Neuronal stem cell (in vitro differentiated cells): ENCODE measurements at places on chromosomes 7 and 10.

GRCh38 chr7:28055161-28055544, 125.4 kb downstream of the JAZF1 start:
- no peak for DNase-seq

DNA sequence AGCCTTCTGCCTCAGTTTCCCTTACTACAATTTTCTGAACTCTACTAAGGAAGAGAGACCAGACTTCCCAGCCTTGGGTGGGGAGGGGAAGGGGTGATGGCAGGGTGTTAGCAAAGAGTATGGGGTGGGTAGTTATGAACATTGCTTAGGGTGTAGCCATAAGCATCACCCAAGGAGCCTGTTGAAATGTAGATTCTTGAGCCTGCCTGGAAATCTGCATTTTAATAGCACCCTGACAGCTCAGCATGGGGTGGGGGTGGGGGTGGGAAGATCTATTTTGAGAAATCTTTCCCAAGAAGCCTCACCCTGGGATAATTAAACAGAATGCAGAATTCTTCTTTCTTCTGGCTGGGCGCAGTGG, 164.8 kb downstream of the NRF1 start:
- DNase-seq: no peak

GRCh38 chr10:103576862-103577261, 83.4 kb downstream of the NEURL1 start:
- no peak for DNase-seq

GRCh38 chr7:144731661-144732351, 104.0 kb downstream of the TPK1 start:
- DNase-seq: no peak

DNA sequence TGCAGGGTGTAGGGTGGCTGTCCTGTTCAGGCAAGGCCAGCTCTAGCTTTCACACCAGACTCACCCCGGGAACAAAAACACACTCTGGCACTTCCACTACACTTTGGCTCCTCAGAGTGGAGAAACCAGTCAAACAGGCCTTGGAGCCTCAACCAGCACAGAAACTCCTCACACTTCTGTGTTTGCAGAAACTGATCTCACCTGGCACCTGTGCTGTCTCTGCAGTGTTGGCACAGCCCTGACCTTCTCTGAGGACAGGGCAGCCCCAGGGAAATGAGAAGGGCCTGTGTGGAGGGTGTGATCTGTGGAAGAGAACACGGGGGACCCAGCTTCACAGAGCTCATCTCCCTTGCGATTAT, 4.1 kb upstream of the CALML5 start:
- no peak for DNase-seq

- DNase-seq: no peak
Observed at GRCh38 chr10:22633106-22633505, 81.3 kb downstream of the PIP4K2A start.

DNA sequence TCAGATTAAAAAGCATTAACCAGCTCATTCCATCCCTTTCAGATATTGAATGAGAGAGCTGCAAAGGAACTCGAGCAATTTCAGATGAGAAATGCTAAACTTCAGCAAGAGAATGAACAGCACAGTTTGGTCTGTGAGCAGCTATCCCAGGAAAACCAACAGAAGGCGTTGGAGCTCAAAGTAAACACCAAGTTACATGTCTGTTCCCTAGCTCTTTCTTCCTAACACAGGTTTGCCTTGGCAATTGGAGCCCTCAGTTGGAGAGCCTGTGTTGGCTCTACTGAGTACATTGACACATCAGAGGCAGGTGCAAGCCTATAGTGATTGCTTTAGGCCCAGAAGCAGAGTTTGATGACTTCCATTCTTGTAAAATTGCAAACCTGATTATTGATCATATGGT, 14.7 kb downstream of the CFAP58 start:
- no peak for DNase-seq

GRCh38 chr7:129998446-129998845, 45.7 kb upstream of the UBE2H start:
- DNase-seq: no peak

DNA sequence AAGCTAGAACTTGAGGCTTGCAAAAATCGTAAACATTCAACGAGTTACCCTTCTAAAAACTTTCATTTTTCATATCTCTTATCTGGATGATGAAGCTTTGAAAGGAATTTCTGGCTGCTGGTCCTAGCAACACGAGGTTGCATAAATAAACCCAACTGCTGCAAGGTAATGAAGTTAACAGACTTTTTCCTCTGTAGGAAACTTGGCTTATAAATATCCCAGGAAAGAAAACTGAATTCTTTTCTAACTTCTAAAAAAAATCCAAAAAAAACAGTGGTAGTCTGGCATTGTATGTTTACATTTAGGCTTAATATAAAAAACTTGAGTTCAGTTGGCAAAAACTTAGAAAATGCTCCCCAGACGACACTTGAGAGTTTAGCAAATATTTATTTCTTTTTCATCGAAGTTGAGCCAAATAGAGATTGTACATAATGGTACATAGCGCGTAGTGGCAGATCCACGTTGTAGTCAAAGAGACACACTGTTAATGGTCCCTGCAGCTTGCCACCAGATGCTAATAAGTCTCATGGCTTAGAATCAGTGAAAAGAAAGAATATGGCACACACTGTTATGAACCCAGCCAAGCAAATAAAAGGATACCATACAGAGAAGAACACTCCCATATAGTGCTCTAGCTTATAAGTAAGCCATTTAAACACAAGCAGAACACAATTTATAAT, 200.3 kb upstream of the PCLO start:
- DNase-seq: no peak

- DNase-seq: peak; percentile 23
Observed at GRCh38 chr7:159143780-159144757, 598 bp downstream of the VIPR2 start.

DNA sequence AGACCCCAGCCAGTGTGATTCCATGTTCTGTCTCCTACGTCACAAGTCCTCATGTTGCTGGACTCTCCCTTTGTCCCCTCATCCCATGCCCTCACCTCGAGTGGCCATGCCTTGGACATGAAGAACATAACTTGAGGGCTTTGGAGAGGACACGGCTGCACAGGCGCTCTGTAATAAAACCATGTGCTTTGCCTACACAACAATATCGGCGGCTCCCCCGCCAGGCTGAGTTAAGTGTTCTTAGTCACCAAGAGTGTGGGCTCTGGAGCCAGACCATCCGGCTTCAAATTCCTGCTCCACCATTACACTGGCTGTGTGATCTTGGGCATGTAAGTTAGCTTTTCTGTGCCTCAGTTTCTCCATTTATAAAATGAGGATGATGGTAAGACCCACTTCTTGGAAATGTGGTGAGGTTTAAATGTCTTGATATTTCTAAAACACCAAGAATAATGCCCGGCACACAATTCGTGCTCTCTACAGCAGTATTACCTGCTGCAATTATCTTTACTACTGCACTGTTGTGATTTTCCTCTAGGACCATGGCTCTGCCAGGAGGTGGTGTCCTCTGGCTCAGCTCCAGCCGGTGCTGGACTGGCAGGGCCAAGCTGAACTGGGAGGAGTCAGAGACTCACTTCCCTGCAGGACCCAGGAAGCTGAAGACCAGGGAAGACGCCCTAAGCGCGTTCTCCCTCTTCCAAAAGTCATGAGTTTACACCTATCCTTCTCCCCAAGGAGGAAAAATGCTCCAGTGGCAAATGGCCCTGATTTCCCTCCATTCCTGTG, 15.7 kb downstream of the SLIT1 start:
- DNase-seq: no peak

DNA sequence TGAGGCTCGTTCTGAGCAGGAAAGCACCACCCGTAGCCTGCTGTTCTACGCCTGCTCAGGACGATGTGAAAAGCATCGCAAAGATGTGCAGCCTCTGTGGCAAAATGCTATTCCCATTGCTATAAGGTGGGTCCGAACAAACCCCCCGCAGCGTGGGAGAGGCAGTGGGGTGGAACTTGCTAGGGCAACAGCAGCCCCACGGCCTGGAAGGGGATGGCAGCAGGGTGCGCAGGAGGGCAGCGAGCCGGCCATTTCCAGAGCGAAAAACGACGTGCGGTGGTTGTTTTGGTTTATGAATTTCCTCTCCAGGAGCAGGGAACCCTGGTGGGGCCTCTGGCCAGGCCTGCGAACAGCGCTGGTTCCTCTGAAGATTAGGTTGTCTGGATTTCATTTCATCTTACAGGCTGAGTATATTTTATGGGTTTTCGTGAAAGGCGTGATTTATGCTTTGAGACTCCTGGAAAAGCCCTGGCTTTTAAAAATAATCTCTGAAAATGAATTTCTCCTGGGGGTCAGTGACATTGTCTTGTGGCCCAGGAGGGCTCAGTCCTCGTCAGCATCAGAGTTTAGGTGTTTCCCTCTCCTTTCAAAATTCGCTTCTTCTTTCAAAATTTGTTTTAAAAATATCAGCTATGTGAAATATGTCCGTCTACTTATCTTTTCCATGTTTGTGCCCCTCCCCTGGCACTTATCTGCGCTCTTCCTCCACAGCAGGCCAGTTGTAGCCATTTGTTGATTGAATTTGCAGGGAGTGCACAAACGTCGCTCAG, 42.3 kb upstream of the UBE3C start:
- DNase-seq: no peak

DNA sequence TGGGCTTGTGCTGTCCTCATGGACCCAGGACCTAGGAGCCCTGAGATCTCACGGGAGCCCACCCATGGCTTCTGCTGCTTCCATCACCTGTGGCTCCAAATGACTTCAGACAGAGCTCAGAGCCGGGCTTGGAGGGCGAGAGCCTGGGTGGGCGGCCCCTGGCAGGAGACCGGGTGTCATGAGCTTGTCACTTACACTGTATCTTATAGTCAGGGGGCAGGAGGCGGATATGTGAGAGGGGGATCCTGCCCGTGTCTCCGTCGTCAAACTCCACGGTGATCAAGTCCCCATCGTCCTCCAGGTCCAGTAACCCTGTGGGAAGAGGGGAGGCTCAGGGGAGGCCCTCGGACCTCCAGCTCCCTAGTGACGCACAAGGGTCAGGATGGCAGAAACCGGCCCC, 33.0 kb downstream of the SLC29A4 start:
- DNase-seq: no peak

DNA sequence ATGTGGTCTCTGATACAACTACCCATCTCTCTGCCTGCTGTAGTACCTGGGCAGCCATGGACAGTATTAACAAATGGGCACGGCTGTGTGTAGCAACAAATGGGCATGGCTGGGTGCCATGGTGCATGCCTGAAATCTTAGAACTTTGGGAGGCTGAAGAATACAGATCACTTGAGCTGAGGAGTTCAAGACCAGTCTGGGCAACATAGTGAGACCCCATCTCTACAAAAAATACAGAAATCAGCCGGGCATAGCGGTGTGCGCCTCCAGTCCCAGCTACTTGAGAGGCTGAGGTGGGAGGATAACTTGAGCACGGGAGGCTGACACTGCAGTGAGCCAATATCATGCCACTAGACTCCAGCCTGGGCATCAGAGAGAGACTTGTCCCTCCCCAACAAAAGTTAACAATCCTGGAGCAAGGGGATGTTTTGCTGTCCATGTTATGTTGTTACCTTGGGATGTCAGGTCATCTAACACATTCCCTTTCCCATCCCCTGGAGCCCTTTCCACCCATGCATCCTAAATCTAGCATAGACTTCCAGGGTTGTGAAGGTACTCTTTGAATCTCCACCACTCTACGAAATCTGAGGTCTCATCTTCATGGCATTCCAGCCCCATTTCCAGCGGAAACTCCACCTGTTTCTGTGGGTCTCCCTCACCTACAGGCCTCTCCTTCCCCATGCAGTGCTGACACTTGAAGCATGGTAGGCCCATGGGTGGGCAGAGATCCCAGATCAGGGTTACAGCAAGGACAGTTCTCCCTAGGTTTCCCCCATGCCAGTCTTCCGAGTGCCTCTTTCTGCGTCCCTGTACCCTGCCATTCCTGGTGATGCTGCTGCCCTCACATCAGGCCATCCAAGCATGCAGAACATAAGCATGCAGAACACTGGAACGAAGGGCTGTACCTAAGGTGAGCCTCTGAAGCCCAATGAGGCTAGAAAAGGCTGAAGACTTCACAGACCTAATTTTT, 13.1 kb downstream of the FXYD4 start:
- DNase-seq: no peak

DNA sequence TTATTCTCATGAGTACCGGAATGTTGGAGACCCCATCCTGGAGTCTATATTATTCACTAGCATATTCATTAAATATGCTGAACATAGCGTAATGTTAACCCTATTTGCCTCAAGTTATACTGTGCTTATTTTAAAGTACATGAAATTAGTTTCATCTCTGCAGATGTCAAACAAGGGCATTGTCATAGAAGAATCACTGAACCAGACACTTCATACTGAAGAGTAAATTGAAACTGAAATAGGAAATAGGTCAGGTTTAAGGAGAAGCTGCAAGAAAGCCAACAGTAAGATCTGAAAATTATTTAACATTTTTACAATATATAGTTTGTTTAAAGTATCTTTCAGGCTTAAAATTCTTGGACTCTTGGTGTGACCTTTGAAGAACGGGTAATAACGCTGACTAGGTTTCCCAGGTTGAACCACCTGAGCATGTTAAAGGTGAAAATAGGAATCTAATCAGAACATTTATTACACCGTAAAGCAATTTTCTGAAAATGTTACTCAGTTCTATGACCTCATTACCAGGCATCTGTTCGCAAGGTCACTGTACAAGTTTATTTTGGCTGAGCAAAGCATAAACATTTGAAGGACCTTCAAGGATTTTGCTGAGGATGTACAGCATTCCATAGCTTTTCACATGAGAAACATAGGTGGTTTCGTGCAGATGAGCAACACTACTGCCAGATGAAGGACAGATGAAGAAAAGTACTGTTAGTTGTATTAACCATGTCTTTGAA, 82.7 kb downstream of the REEP3 start:
- DNase-seq: no peak

DNA sequence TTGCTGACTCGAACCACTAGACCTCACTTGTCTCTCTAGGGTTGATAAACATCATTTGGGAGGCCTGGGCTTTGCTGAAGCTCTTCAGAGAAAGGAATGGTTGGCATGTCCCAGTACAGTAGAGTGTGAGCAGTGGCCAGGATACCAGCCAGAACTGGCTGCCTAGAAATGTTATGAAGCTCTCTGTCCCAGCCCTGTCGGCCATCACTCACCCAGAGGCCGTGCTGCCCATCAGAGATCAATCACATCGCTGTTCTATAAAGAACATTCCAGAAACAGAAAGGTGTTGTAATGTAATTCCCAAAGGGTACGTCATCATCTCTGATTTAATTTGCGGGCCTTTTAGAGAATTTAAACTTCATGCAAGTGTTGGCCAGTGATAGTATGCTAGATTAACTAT, 111.5 kb downstream of the PRPF18 start:
- DNase-seq: no peak

DNA sequence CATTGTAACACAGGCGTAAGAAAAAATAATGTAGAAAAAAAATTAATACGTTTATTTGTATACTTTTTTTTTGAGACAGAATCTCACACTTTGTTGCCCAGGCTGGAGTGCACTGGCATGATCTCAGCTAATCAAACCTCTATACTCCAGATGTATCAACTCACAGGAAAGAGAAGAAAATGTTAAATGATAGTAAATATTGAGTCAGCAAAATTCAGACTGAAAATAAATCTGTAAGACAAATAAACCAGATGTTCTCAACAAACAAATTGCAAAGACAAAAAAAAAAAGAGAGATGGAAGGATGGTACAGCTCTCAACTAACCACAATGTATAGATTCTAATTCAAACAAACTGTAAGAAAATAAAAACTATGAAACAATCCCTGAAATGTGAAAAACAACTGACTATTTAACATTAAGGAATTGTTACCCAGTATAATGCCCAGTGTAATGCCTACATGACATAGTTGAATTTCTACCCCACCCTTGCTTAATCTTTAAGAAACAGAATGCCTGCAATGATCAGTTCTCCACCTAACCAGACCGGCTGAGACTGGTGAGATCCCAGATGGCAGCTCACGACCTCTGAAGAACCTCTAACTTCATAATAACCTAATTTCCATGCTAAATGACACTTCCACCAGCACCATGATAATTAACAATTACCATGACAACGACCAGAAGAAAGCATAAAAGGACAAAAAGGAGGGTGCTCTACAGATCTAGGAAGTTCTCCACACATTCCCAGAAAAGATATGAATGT, 272.0 kb upstream of the GNAI1 start:
- no peak for DNase-seq
